Stimulated activated CD4-positive, alpha-beta T cell treated with anti-CD3 and anti-CD28 coated beads, TNF-alpha, amount 100 ng/mL, for 48 hours (primary cell): ENCODE measurements at places on chromosomes 7 and 10.

DNA sequence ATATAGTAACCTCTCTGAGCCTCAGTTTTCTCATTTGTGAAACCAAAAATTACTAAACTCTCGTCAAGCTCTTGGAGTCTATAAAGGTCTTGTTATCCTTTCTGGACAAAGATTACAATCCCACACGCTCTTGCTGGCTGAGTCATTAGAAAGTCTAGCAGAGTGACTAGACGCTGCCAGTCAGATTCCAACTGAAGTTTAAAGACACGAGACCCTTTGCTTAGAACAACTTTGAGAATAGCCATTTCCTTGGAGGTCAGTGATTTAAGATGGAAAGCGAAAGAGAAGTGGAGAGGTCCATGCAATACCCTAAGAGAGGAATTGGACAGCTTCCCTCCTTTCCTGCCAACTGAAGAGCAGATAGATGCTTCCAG is 119.5 kb downstream of the APBB1IP start:
- no peak for DNase-seq

DNA sequence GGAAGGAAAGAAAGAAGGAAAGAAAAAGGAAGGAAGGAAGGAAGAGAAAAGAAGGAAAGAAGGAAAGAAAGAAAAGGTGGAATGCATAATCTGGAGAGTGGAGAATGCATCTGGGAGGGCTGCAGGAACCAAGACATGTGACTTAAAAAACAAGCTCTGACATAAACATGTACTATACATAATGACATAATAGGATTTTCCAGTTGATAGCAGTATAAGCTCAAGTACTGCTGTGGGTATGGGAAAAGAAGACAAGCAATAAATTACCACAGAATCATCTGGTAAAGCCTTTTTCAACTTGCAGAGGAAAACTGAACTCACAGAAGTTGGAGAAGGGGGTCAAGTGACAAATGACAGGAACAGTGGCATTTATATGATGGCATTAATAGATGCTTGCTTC is 345.9 kb downstream of the PLXDC2 start:
- DNase-seq = no peak

DNA sequence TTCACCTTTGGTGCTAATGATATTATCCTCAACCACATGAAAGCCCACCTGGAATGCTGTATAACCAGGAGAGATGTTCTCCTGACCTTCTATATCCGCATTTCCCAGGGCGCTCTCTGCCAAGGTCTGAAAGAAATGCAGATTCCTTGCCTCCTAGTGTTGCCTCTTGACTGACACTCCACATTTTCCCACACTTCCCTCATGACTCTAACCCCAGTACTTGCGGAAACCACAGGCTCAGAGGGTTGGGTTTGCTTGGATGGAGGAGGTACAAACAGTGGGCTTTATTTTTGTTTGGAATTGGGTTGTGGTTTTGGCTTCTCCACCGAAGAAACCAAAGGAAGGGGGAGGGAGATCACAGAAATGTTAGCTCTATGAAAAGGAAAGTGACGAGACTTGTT is 222.9 kb upstream of the CELF2 start:
- DNase-seq = no peak

- no peak for DNase-seq
Measured at GRCh38 chr7:74253331-74253730, 868 bp downstream of the RFC2 start.

DNA sequence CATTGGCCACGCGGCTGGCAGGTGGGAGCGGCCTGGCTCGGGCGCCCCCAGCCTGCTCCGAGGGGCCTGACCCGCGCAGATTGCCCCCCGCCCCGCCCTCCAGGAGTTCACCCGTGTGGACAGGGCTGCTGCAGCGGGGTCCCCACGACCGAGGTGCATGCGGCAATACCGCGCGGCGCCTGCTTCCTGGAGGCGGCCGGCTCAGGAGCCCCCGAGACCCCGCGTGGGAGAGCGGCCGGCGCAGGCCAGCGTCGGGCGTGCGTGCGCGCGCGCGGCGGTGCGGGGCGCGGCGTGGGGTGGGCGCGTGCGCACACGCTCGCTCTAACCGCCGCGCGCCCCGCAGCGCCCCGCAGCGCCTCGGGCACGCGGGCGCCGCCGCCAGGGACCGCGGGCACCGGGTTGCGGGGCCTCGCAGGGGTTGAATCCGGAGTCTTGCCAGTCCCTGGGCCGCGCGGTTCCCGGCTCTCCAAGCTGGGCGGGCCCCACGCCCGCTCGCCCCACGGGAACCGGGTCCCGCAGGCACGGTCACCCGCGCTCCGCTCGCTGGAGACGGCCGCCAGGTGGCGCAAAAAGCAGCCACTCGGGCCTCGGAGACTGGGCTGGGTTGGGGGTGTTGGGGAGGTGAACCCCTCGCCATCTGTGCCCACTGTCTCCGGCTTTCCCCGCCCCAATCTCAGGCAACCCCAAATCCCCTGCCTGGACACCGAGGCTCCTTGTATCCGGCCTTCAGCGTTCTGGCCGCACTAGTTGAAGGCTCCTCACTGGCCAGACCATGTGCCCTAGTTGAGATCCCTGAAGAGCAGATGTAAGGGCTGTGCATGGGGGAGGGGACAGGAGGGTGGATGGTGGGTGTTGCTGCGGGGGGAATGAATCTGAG is 1.3 kb upstream of the ACHE start:
- no peak for DNase-seq

GRCh38 chr7:140923358-140924006 is 1.2 kb downstream of the BRAF start:
- no peak for DNase-seq

DNA sequence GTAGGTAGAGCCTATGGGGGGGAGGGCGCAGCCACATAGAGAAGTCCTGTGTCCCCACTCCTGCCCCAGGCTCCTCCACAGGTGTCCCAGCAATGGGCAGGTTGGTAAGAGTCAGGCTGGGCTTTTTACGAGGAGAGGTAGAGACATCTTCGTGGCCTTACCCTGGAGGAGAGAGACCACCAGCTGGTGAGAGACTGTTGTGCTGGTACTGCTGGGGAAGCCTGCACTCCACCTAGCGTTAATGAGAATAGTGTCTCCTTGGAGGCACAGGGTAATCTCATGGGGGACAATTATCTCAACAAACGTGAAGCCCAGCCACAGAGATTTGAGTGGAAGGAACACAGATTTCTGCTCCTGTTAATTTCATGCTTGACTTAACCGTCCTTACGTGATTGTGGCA is 29.5 kb upstream of the RASGEF1A start:
- no peak for DNase-seq

DNA sequence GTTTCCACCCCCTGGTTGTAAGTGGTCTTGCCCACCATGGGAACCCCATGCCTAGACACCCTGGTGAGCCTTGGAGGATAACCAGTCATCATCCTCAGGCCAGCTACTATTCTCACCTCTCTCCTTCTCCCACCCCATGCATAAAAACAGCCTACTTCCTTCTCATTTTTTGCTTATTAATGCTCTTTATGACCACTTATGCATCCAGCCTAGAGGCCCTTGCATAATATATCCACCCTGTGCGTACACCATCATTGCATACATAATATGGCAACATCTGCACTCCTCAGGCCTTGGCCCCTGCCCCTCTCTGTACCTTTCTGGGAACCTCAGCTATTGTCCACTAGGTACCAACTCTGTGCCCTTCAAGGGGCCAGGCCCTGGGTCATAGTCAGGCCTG is 91.0 kb downstream of the CDH23 start:
- DNase-seq = no peak

DNA sequence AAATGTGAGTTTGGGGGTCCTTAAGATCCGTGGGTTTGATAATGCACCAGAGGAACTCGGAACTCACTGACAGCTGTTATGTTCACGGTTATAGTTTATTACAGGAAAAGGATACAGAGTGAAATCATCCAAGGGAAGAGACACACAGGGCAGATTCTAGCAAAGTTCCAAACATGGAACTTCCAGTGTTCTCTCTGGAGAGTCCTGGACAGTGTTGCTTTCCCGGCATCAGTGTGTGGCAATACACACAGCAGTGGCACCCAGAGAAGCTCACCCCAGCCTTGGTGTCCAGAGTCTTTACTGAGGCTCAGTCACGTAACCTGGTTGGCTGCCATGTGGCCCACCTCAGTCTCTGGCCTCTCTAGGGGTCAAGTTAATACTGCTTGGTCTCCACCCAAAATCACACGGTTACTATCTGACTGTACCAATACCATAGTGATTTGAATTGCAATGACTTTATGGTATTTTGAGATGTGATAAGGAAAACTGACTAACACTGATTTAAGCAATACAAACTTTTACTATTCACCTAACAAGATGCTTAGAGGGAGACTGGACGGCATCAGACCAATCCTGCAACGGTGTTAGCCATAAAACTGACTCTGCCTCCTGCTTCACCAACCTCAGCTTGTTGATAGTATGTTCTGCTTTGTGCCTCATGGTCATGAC is 8.1 kb upstream of the PRXL2A start:
- no peak for DNase-seq

- DNase-seq = no peak
Measured at GRCh38 chr7:118151671-118152070, 32.3 kb upstream of the LSM8 start.

DNA sequence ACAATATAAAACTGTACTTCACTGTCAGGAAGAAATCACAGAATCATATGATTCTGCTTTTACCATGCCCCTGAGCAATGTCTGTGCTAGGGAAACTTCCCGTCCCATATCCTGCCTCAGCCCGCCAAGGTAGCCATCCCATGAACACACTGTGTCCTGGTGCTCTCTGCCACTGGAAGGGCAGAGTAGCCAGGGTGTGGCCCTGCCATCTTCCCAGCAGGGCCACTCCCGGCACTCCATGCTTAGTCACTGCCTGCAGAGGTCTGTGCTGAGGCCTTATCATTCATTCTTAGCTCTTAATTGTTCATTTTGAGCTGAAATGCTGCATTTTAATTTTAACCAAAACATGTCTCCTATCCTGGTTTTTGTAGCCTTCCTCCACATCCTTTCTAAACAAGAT is 31.8 kb downstream of the AP3M1 start:
- no peak for DNase-seq

- DNase-seq = no peak
Measured at GRCh38 chr7:116843378-116843777, 19.0 kb upstream of the CAPZA2 start.

GRCh38 chr7:15836041-15836440 is 149.6 kb upstream of the MEOX2 start:
- no peak for DNase-seq

- peak; percentile 7 for DNase-seq
Measured at GRCh38 chr7:20330928-20331909, 519 bp downstream of the ITGB8 start.

GRCh38 chr7:55191926-55192692 is 173.0 kb upstream of the LANCL2 start:
- DNase-seq = no peak

DNA sequence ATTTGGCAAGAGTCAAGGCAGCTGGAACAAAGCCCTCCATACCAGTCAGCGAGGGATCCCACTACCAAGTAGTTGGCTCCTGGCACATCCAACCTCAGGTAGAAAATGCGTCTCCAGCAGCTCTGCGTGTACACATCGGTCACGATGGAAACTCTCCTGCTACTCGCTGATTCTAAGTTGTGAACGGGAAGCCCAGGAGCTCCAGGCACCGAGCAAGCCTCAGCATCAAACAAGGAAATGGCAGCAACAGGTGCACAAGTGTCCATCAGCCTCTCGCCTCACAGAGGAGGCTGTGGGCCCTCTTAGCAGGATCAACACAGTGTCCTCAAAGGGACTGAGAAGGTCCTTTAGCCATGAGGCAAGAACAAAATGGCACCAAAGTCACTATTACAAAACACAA is 127.0 kb downstream of the TCERG1L start:
- no peak for DNase-seq

DNA sequence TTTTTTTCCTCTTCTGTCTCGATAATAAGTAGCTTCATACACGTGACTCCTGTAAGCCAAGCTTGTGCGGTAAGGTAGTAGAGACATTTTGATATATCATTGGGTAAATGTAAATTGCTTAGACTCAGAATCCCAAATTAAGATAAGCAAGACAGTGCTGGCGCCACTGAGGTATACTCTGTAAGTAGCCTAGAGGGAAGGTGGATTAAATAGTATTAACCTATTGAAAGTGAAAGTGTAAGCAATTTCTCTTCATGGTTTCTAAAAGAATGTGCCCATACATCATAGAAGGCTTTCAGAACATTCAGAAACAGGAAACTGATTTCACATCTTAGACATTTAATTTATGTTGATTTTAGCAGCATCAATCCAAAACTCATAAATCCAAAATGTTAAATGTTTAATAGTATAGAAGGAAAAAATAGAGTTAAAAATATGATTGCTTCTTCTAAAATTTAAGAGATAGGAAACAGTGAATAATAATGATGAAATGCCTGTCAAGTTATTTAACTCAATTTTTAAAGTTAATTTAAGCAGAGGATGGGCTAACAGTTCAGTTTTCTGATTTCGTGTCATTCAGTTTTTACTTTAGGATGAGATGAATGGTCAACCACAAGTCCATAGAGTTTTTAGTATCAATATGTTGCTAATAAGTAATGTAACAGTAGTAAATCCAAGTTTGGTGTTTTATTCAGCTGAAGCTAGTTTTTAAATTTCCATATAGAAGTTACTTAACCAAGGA is 36.8 kb downstream of the LRRC72 start:
- no peak for DNase-seq

GRCh38 chr10:97390091-97390490 is 11.0 kb downstream of the RRP12 start:
- DNase-seq = no peak

DNA sequence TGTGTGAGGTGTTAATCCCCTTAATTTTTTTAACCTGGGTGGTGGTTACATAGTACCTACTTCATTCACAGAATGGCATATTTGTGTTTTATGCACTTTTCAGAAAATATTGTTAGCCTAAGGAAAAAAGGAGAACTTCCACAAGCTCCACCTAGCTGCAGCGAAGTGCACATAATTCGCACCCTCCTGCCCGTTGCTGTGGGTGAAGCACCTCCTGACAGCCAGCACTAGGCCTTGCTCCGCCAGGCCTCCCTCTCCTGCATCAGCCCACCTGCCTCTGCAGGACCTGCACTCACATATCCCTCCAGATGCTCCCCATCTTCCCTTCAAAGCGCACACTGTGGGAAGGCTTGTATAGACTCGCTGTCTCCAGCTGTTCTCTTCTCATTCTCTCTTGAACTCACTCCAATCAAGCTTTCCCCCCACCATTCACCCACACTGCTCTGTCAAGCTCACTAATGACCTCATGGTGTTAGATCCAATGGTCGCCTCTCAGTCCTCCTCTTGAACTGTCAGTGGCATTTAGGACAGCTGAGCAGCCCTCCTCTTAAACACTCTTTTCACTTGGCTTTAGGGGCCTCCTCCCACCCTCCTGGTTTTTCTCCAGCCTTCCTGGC is 20.7 kb upstream of the GRID1 start:
- no peak for DNase-seq

DNA sequence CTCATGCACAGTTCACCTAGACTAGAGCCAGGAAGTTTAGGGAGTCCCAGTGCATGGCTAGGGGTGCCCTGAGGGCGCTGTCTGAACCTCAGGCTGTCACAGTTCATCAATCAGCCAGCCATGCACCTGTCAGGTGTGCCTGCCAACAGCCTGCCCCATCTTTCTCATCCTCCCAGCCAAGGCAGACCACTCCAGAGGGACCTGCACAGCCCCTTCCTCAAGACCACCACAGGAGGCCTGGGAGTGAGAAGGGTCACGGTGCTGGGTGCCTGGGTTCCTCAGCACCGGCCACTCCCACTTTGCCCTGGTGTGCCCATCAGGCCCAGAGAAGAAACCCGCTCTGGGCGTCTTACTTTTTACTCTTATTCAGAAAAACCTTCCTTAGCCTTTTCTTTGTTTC is 8.4 kb downstream of the ATP6V1F start:
- DNase-seq = no peak

- DNase-seq = no peak
Measured at GRCh38 chr7:135990258-135990657, 13.1 kb upstream of the MTPN start.

GRCh38 chr7:66950763-66951162 is 29.7 kb downstream of the TMEM248 start:
- no peak for DNase-seq
